Hematopoietic multipotent progenitor cell treated with erythropoietin and hydrocortisone succinate and interleukin-3 and kit ligand, for 8 days (in vitro differentiated cells): ENCODE measurements at places on chromosomes 11 and 22.

DNA sequence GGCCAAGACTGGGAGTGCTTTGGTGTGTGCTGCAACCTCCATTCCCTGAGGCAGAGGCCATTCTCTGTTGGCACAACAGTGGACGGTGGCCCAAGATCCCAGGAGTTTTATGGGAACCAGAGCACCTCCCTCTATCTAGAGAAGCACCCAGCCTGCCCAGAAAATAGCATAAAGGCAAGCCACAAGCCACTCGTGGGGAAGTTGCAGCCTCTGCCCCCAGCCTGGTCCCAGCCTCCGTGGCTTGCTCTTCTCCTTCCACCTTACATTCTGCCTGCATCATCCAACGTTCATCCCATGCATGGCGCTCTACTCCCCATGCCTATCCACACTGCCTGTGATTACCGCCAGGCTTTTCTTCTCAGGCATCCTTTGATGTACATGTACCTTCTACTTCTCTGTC is 15.8 kb downstream of the IL17RA start:
- DNase-seq: no peak

DNA sequence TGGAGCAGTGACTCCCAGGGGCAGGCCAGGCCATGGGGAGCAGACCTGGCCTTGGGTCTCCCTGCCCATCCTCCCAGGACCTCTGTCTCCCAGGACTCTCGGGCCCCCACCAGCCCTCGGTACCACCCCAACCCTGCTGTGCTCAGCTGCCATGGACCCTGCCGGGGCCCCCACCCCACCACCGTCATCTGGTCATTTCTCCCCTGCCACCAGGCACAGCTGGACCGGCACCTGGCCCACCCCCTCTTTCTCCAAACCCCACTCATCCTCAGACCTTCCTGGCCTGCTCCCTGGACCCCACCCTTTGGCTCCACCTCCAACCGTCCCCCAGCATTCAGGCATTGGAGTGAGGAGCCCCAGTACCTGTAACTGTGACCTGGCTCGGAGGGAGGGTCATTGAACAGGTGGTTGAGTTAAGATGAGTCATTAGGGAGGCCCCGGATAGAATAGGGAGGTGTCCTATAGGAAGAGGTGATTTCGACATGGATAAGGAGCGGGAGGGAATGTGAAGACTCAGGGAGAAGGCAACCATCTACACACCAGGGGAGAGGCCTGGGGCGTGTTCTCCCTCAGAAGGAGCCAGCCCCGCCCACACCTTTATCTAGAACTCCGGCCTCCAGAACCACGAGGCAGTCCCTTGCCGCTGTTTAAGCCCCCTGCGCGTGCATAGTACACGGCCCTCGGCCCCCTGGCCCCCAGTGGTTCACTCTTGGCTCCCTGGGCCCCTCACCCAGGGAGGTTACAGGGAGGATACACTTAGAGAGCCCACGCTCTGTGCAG is 1395.9 kb downstream of the BRD1 start:
- DNase-seq: no peak

GRCh38 chr11:86040919-86041850 is 27.7 kb downstream of the PICALM start:
- DNase-seq: no peak

DNA sequence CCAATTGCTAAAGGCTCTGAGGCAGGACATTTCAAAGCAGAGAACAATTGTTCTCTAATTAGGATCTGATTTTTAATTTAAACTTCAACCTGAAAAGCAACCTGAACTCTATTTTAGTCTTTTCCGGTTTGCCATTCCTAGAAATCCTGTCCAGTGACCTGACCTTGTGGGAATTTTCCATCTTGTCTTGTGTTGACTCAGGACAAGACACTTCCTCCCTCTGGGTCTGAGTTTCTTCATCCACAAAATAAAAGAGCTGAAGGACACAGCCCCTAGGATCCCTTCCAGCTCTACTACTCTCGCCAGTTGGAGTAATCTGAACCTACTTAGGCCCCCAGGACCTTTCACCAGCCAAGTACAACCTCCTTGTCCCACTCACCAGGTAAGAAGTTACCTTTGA is 66.5 kb upstream of the POU2AF1 start:
- DNase-seq: no peak
